ENCODE measurements at places on chromosomes 11 and 22.

GRCh38 chr11:971092-971690 is 45.5 kb downstream of the AP2A2 start:
- no peak for ATAC-seq

DNA sequence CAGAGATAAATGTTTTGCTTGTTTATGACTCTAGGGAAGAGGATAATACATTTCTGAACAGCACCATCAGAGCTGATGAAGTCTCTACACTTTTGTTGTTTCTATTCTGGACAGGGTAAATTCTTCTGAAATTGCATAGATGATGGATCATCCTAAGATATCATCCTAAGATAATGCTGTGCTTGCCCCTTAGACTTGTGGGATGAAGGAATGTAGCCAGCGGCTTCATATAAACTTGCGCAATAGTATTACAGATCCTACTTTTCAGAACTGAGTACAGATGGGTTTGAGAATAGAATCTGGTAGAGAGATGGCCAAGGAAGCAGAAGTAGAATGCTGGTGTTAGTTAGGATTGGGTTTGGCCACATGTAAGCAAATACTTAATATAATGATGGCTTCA is 61.0 kb downstream of the NCAM1 start:
- ATAC-seq, result no peak

GRCh38 chr11:115700496-115700895 is 196.3 kb upstream of the CADM1 start:
- ATAC-seq, result no peak

DNA sequence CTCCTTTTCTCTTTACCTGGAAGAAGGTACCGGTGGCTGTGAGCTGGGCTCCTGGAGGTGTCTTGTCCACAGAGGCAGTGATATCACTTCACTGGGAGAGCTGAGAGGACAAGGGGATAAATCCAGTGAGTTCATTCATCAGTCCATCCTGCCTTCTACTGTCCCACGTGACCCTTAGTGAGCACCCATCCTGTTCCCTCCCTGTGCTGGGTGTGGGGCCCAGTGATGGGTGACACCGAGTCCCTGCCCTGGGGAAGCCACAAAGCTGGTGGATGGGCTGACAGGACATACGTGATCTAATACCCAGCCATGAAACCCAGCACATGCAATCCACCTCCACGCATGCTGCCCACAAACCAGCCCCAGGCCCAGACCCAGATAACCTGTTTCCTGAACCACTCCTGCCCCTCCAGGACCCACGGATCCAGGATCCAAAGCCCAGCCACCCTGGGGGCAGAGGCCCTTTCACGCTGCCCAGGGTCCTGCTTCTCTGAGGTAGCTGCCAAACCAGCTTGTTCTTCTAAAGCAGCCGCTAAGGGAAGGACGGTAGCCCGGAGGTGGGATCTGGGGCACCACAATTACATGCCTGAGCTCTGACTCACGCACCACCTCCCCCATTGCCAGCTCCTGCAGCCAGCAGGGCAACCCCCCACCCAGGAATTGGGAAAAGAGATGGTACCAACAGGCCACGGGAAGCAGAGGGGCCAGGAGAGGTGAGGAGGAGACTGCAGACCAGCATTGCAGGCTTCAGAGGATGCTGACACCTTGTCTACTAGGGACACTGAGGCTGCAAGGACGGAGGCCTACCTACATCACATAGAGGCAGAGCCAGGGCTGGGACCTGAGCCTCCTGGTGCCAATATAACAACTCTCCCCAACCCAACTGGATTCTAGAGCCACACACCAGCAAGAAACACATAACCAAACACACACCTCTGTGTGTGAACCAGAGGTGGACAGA is 35.2 kb downstream of the GDPD5 start:
- no peak for ATAC-seq

GRCh38 chr11:12114193-12115033 is 4.0 kb downstream of the MICAL2 start:
- ATAC-seq, result no peak

GRCh38 chr11:125124618-125124992 is 13.2 kb upstream of the TMEM218 start:
- no peak for ATAC-seq

DNA sequence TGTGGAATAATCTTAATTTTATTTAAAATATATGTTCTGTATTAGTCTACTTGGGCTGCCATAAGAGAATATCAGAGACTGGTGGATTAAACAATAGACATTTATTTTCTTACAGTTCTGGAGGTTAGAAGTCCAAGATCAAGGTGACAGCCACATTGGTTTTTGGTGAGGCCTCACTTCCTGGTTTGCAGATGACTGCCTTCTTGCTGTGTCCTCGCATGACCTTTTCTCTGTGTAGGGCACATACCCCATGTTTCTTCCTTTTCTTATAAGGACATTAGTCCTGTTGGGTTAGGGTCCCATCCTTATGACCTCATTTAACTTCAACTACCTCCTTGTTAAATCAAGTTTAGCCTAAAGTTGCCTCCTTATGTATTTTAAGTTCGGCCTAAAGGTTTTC is 202.7 kb upstream of the MPPED2 start:
- no peak for ATAC-seq

DNA sequence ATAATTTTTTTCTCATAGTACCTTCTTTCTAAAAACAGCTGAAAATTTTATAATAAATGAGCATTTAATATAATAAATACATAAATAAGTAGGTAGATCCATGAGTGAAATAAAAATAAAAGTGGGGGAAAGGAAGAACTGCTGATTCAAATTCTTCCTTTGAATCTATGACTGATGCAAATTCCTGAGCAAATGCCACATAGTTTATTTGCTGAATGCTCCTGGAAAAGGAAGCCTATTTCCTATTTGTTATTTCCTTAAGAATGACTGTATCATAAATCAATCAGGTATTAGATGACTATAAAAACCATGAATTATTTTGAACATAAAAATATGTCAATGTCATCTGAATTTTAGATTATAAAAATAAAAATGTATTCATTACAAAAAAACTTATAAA is 16.6 kb downstream of the BTBD10 start:
- ATAC-seq, result no peak

- no peak for ATAC-seq
Measured at GRCh38 chr11:25970726-25971508, 361.0 kb upstream of the ANO3 start.

- ATAC-seq, result no peak
Measured at GRCh38 chr11:112555491-112556364, 295.1 kb upstream of the PLET1 start.

- no peak for ATAC-seq
Measured at GRCh38 chr22:37172266-37173245, 15.5 kb downstream of the C1QTNF6 start.

GRCh38 chr11:8788616-8789015 is 106.0 kb downstream of the RPL27A start:
- no peak for ATAC-seq

DNA sequence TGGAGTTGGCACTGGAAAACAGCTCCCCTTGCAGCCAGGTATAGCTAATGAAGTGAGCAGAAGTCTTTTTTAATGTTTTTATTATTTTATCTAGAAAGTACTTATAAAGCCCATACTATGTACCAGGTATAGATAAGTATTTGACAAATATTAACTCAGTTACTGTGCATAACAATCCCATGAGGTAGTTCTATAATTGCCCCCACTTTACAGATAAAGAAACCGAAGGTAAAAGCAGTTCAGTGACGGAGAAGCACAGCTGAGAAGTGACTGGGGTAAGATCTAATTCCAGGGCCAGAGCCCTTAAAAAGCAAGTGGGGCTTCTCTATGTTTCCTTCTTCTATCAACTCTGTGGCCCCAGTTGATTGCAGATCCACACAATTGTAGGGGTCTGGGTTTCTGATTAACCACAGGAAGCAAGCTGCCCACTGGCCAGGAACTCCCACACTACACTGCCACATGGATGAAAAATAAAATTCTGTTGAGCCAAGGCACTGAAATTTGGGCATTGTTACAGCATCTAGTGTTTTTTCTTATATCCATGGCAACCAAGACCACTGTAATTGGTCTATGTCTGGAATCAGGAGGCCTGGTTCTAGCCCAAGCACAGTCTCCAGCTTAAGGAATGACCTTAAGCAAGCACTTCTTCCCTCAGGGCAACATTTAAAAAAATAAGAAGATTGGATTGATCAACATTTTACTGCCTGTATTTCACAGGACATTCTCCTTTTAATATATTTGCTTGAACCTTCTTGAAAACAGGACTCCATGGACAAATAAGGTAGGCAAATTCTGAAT is 55.3 kb upstream of the TEAD1 start:
- no peak for ATAC-seq

DNA sequence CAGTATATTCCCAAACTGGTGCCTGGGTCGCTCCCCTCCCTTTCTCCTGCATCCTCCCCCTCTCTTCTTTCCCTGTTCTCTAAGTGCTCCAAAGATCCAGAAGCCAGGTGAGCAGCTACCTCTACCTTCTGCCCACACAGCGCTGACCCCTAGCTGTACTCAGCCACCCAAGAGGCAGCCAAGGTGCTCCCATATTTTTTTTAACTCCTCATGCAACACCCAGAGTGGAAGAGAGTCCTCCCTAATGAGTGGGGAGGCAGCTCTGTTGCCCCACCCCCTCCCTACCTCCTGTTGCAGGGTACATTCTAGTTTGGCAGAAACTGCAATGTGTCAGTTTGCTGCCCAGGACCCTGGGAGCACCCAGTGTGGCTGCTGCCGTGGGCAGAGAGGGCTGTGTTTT is 40.2 kb downstream of the RPL27A start:
- no peak for ATAC-seq

DNA sequence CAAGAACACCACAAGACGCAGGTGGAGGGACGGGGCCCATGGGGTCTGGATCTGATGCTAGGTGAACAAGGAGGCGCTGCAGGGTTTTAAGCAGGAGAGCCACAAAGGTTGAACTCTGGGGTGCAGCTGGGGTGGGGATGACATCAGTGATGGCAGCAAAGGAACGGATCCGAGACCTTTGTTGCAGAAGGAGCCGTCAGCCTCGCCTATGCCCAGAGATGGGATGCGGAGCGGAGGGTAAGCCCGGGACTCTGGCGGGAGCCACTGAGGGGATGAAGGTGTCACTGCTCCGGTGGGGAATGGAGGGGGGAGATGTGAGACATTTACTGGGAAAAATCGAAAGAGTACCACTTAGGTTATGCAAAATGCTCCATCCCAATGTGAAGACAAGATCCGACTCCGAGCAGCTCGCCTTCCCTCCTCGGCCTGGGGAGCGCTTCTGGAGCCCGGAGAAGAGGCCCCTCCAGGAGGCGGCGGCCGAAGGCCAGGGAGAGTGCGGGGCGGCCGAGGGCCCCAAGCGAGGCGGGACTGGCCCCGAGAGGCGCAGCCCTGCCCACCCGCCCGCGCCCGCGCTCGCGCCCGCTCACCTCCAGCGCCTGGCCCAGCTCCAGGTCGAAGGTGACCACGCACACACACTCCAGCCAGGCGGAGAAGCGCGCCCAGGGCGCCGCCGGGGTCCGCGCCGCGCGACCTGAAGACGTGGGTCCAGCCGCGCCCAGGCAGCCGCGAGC is 422 bp downstream of the DENND6B start:
- ATAC-seq, result peak; percentile 1

GRCh38 chr11:29324328-29324727 is 692.5 kb downstream of the KCNA4 start:
- ATAC-seq, result no peak

DNA sequence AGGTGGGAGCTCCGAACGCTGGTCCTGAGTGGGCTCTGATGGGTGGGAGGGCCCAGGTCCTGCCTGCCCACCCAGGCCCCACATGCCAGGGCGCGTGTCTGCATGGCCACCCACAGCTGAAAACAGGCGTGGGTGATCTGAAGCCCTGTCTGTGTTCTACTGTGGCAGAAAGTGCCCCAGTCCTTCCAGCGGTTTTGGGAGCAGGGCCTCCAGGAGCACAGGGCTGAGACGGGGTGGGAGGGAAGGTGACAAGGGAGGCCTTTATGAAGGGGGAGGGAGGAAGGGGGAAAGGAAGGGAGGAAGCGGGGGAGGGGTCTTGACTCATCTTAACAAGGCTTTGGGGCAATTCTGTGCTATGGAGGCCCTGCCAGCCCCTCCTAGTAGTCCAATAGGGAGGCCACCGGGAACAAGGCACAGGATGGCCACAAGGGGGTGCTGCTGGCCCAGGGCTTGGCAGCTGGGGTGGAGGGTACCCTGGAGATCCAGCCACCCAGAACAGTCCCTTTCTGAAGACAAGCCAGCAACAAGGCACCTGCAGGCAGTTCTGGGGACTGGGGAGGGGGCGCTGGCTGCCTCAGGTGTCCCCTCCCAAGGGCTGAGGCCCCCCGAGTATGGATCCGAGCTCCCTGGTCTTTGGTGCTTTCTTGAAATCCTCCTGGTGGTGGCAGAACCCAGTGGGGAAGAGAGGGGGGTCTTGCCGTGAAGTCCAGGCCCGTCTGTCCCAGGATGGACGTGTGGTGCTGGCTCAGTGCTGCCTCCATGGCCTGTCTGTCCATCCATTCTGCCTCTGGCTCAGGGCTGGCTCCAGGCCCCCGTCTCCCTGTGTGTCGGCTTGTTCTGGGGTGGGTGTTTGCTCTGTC is 6.3 kb upstream of the FADS3 start:
- peak; percentile 33 for ATAC-seq

GRCh38 chr11:119474682-119475596 is 52.0 kb upstream of the THY1 start:
- peak; percentile 68 for ATAC-seq

- no peak for ATAC-seq
Measured at GRCh38 chr11:118341815-118342489, 553 bp downstream of the CD3D start.

GRCh38 chr11:114553642-114554041 is 6.0 kb downstream of the NXPE1 start:
- no peak for ATAC-seq

- ATAC-seq, result no peak
Measured at GRCh38 chr11:12278766-12279671, 98.4 kb upstream of the PARVA start.
